ENCODE measurements at places on chromosomes 6 and 20.

DNA sequence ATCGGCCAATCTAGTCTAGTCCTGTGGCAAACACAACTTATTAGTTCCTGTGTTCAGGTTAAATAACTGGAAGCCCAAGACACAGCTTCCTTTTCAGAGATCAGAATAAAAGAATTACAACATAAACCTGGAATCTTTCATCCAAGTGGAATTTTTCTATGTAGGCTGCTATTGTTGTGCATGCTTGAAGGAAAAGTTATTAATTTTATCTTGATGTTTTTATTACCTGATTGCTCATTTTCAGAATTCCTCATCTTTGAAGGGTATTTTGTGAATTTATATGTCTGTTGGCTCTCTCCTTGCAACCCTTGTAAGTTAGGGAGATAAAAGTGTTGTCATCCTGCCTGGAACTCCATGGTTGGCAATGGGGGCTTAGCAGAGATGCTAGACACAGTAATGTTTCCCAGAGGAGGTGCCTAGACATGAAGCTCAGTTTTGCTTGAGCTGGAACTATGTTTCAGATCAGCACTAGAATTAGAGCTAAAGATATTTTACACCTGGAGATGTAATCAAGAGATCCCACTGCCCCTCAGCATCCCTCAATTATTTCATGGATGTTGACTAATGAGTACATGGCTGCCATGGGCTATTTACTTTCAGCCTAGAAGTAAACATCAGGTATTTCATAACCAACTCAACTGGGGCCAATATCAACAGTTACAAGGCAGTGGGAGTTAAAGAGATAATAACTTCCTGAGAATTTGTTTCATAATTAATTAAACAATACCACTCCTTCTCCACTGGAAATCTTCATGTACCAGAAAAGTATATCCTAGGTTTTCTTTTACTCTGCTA, 367.0 kb upstream of the MARCKS start:
- no peak for DNase-seq

- DNase-seq = no peak
These were observed 1608.8 kb downstream of the GRIK2 start for GRCh38 chr6:103002282-103002681.

- no peak for DNase-seq
These were observed 75.8 kb downstream of the PSMG4 start for GRCh38 chr6:3334555-3334954.

GRCh38 chr20:37901654-37902503, 1.0 kb upstream of the VSTM2L start:
- DNase-seq = peak; percentile 64

- no peak for DNase-seq
These were observed 148.2 kb downstream of the OPRM1 start for GRCh38 chr6:154187203-154187602.

DNA sequence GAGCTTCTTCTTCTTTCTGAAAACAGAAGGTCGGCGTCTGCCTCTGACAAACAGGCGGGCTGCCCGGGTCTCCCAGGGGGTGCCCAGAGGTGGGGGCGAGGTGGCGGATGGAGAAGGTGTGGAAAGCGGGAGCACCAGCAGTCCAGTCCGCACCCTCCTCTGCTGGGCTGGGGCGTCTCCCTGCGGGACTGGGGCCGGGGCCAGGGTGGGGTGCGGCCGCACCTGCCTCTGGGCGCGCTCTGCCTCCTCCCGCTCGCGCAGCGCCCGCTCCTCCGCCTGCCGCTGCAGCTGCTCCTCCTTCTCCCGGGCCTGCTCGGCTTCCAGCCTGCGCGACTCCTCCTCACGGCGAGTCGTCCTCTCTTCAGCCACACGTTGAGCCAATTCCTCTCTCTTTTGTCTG, 71.1 kb upstream of the BCLAF1 start:
- DNase-seq = no peak

DNA sequence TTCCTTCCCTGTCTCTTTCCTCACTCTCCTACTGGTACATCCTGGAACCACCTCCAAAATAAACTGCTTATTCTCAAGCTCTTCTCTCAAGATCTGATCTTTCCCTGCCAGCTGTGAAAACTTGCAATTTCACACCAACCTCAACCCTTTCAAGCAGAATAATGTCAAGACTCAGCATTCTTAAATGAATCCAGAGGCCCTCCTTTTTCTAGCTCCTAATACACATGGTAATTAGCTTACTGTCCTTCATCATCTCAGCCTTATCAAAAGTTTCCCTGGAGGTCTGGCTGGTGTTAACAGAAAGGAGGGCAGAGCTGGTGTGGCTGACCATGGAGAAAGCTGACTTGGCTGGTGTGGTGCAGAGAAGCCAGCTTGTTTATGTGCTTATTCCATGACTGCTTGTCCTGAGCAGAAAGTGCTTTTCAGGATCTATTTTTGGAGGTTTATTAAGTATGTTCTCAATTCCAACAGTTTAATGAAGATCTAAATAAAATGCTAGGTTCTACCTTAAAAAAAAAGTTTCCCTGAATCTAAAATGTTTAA, 50.5 kb downstream of the CFAP61 start:
- no peak for DNase-seq

GRCh38 chr20:8246153-8246552, 114.1 kb downstream of the PLCB1 start:
- DNase-seq = no peak

DNA sequence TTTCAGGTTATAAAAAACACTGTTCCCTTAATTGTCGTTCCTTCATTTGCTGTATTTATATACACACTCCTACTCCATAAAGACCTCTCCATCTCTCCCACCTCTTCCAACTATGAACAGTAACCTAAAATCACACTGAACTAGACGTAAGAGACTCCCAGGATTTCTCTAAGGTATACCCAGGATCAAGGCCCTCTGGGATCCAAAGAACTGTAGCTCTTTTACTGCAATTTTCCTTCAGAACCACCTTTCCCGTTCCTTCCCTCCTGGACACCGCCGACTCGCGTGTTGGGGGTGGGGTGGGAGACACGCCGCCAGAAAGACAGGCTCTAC, 680 bp downstream of the LATS1 start:
- no peak for DNase-seq

DNA sequence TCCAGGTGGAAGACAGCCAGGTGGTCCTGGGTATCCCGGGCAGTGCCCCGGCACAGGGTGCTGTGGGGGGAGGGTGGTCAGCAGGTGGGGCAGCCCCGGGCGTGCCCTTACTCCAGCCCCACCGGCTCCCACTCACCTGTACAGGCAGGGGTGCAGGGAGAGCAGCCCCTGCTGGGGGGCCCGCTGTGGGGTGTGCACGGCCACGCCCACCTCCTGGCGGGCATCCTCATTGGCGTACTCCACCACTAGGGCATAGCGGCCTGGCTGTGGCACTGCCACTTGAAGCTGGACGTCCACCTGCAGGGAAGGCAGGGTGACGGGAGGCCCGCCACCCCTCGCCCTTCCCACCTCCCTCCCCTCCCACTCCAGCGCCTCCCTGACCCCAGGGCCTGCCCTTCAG, 29.6 kb downstream of the ADRM1 start:
- DNase-seq = no peak

DNA sequence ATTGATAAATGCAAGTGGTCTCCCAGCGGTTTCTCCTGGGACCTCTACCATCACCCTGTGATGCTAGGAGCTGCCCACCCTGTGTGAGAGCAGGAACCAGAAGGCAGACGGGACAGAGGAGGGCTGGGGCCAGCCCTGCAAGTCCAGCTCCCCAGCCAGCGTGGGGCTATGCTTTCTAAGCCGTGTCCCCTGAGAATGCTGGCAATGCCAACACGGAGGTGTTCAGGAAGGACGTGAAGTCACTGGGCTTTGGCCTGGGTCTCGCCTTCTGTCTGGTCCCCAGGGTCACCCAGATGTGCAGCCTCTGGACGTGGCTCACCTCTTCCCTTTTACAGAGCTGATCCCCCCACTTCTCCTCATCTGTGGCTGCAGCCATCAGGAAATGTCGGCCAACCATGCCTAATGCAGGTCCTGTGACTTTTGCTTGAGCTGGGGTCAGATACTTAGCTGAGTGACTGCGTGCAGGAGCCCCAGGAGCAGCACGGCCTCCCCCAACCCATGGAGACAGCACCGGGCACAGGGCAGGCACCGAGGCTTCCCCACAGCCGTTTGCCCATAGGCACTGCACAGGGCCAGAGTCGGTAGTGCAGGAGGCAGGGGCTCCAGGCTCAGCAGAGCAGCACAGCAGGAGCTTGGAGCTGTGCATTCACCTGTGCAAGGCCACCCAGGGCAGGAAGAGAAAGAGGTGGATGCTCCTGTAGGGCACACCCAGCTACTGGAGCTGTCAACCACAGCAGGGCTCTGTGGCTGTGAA, 66.2 kb downstream of the GNAS-AS1 start:
- DNase-seq = no peak

- DNase-seq = no peak
These were observed 21.7 kb downstream of the ECI2 start for GRCh38 chr6:4113649-4114048.

DNA sequence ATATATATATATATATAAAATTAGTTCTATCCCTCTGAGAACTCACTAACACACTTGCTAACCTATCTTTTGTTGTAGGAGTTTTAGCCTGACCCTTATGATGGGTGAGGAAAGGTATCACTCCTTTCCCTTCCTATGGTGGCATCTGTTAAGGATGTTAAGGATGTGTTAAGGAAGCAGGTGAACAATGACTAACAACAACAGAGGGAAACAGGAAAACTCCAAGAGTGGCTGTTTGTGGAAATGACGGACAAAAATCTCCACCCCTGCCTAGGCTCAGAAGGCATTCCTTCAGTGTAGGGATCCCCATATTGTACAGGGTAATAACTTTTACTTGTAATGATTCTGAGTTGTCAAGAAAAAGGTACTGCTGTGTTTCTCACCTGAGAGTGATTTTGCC, 8.8 kb upstream of the TPD52L1 start:
- DNase-seq = no peak

DNA sequence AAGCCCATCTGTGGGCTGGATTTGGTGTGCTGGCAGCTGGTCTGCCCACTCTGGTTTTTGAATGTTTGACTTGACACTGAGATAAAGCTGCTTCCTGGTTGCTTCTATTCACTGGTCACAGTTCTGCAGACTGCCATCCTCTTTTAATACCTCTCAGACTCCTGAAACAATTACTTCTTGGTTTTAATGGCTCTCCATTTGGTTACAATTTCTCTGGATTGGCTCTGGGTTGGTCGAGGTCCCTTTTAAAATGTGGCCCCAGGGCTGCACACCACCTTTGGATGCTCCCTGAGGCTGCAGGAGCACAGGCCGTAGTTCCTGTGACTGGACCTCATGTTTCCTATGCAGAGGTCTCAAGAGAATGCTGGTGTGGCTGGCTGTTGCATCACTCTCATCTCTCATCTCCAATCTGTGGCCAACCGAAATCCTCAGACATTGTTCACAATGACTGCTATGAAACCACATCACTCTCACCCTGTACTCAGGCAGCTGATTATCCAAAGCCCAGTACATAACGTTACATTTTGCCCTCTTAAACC, 98.5 kb downstream of the INSM1 start:
- DNase-seq = peak; percentile 89

- no peak for DNase-seq
These were observed 307.2 kb downstream of the FRK start for GRCh38 chr6:115753446-115753845.

GRCh38 chr6:30626484-30627366, at the start of gene ATAT1:
Gene ATAT1 (plus strand): TSS chr6:30626874.
- peak; percentile 59 for DNase-seq

GRCh38 chr6:168309997-168310396, 9.6 kb downstream of the DACT2 start:
- DNase-seq = no peak

- no peak for DNase-seq
These were observed 115.9 kb upstream of the NRSN1 start for GRCh38 chr6:24010133-24010532.

DNA sequence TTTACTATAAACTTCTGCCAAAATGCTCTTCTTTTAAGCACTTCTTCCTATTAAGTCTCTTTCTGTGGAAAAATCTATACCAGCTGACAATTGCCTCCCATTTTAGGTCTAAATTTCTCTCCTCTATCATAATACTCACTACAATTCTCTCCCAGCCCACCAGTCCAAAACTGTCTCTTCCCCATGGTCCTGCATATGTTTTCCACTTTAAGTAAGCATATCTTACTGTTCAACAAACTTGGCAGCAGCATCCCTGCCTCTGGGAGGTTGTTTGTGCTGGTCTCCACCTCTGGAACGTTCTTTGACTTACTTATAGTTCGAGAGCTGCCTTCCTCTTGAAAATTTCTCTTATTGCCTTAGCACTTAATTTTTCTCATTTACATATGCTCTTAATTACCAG, 180.5 kb downstream of the COL12A1 start:
- no peak for DNase-seq

DNA sequence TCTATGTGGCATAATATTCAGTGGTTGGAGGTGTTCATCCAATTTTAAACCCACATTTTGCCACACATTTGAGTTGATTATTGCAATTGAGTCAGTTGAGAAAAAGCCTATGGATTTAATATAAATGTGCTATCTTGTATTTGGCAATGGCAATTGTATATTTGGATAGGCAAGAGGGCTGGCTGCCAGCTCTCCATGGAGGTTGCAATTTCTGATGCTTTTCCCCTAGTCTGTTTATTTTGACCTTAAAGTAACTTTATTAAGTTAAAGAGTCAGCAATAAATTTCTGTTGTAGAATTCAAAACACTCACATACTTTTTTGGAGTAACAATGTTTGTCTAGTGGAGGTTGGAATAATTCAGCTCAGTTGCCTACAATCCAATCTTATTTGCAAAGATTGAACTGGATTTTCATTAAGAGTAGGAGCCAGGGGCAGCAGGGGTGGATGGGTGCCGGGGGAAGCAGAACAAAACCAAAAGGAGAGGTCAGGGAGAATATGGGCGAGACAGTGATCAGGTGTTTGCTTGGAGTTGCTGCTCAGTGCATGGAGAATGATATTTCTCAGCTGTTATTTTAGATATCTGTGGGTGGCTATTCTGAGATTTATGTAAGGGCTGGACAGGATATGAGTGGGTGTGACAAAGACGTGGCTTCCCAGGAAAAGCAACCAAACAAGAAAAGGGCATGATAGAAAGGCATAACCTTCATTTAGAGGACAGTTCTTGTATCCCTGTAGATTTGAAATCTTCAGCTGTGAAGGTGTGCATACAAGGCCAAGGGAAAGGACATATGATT, 163.0 kb downstream of the HDGFL1 start:
- peak; percentile 12 for DNase-seq

DNA sequence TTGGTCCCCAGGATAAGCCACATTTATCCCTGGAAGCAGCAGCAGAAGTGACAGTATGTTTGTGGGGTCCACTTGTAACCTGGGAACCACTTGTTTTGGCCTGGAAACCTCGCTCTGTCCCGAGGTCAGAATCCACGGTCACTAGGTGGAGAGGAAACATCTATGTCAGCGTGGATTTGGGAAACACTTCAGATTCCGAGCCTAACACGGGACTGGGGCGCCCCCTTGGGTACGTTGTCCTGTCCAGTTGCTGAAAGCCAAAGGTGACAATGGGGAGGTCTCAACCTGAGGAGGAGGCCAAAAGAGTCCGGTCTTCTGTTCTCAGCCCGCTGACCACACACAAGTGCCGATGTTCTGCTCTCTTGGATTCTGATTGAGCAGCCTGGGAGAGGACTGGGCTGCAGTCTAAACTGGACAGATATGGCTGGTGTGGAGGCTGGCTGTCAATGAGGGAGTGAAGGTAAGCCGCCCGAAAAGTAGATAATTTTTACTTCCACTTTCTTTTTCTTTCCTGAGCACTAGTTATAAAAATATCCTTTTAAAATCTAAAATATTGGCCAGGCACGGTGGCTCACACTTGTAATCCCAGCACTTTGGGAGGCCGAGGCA, 4.9 kb upstream of the ZFP57 start:
- DNase-seq = no peak
